H54 (cell line): ENCODE measurements at places on chromosomes 13 and 19.
A peak's percentile ranks its signal among the peaks of the same experiment; 100 is the strongest.

DNA sequence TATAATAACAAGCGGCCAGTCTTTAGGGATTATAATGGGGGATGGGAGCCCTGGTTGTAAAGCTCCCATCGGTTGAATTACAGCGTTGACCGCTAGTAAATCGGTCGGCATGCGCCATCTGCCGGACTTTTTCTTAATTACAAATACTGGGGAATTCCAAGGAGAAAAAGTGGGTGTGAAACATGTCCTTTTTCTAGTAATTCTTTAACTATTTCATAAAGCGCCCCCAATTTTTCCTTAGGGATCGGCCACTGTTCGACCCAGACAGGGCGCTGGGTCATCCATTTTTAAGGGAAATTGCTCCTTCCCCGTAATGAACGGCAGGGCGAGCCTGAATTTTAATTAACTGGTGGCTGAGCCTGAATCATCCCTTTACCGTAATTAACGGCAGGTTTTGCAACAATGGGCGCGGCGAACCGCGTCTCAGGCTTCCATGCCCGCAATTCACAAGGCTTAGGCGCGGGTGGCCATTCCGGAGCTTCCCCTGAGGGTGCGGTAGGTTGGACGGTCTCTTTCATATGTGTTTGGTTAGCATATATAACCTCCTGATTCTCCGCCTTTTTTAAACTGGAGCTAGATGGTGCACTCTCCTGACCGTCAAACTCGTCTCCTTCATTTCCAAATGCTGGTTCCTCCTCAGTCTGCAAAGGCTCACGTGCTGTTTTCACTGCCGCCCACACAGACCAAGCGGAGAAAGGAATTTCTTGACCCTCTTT lies 30.2 kb upstream of the EVI5L start:
- DNase-seq = peak; percentile 31

DNA sequence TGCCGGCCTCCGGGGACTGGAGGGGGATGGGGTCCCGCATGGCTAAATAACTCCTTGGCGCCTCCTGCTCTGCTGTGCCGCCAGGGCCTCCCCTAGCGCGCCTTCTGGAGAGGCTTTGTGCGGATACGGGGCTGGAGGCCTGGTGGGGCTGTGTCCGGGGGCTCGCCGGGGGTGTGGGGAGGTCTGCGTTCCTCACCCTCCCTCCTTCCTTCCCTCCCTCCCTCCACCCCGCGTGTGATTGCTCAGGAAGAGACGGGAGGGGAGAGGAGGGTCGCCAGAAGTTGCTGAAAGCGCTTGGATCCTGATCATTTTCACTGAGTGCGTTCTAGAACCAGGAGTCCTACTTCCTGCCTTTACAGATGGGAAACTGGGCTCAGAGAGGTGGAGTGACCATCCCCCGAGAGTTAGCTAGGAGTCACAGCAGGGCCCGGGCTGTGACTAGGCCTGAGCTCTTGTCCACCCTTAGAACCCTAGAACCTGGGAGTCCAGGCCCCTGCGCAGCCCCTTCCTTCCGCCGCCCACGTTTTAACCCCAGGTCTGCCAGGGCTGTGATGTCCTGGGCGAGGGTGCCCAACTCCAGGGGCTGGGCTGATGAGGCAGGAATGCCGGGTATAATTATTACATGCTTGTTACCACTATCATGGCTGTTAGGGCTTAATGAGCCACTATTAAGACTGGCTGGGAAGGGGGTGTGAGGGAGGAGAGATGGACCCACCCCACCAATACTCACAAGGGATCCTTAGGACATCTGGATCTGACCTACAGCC lies 782 bp upstream of the JUND start:
- DNase-seq = peak; percentile 55

- no peak for DNase-seq
These were observed at the start of gene P2RY11 for GRCh38 chr19:10111405-10111811. P2RY11 (plus strand) TSS chr19:10111693; CDS start chr19:10111722, 29 bp downstream.

DNA sequence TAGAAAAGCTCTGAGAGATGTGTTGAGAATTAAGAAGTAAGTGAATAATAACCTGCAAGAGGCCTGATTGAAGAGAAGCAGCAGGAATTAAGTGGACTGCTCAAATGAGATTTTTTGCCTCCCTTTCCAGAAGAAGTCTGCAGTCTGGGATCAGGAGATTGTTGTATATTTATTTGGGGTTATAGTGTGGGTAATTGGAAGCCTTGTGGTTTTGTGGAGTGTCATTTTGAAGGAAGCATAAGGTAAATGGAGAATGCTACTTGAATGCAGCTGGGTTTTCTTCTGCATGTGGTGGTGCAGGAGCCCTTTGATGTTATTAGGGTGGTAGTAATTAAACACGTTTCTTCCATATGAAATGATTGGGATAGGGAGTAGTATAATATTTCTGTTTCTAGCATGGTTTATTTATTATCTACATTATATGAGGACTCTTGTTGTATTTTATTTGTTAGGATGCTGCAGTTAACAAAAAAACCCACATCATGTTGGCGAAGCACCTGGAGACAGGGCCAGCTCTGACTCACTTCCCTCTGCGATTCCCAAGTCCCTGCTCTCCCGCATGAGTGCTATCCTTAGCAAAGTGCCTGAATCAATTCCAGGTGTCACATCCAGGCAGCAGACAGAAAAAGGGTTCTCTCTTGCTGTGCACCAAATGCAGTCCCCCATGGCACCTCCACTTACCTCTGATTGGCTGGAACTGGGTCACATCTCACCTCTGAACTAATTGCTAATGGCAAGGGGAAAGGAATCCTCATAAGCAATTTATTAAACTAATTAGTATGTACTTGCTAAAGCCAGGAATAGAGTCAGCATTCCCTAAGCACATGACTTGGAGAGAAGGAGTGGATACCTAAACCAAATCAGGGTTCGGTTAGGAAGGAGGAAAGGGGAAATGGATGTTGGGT lies 54.8 kb downstream of the DGKH start:
- DNase-seq = no peak

DNA sequence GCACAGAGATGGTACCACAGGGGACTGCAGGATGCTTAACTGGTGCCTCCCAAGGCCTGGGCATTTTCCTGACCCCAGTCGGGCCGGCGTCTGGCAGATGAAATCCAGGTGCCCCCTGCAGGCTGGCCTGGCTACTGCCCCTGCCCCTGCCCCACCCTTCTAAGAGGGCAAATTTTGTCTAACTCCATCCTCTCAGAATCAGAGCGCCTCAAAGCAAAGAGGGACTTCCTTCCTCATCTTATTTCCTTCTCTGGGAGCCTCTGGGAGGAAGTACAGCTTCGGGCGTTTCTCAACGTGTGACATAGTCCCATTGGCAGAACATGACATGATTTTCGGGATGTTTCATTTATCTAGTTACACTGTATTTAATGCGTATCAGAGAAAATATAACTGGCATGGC lies 2.7 kb downstream of the PRKACA start:
- no peak for DNase-seq

DNA sequence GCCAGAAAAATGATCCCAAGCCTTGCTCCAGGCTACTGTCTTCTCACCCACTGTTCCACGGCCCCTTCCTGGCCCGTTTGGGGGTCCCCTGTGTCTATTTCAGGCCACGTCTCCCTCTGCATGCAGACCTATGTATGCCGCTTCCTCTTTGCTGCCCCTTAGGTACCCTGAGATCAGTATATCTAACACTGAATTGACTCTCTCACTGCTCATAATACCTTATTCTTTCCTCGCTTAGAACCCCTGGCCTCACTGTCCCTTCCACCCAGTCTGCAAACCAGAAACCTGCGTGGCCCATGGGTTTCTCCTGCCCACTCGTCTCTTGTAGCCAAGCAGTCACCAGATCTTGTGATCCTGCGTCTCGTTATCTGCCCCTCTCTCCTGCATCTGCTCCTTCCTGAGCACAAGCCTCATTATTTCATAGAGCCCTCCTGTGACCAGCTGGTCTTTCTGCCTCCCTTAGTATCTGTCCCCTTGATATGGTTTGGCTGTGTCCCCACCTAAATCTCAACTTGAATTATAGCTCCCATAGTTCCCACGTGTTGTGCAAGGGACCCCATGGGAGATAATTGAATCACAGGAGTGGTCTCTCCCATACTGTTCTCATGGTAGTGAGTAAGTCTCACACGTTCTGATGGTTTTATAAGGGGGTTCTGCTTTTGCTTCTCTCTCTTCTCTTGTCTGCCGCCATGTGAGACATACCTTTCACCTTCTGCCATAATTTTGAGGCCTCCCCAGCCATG lies 109.0 kb upstream of the RNF113B start:
- no peak for DNase-seq

GRCh38 chr13:46712524-46712923 lies 84.4 kb downstream of the ESD start:
- no peak for DNase-seq

DNA sequence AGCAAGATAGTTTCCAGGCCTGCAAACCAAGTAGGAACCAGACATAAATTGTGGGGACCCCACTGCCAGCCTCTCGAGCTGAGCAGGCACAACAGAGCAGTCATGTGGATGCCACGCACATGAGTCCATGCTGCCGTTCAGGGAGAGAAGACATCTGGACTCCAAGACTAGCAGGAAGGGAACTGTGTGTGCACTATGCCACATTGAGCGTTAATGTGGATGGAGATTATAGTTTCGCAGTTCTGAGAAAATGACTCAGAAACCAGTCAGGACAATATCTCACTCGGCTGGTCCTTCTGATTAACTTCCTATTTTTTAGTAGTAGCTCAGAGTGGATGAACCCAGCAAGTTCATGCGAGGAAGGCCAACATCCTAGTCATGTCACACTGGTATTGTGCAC lies 124.9 kb downstream of the CRYL1 start:
- DNase-seq = no peak

GRCh38 chr19:45502111-45502510 lies 3.9 kb downstream of the PPM1N start:
- DNase-seq = no peak

DNA sequence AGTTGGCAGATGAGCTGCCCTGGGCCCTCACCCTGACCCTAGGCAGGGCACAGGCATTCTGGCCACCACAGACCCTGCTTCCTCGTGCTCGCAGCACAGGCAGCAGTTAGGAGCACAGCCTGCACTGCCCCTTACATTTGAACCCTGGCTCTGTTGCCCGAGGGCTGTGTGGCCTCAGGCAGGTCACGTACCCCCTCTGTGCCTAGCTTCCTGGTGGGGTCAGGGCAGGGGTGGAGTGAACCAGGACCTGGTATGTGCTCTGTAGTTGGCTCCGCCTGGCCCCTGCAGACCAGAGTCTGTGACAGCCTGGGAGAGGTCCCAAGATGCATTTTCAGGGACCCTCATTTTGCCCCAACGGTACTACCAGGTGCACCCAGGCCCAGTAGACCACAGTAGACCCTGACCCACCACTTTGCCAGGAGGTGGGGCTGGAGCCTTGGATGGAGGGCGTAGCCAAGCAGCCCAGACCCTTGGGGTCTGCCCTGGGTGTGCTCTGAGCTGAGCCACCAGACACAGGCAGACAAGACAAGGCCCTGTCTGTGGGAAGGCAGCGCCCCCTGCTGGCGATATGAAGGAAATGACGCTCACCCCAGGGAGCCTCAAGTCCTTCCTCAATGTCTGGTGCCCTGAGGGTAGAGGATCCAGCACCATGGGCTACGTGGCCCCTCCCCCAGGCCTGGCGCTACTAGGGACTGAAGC lies 9.1 kb downstream of the LYL1 start:
- DNase-seq = peak; percentile 97

DNA sequence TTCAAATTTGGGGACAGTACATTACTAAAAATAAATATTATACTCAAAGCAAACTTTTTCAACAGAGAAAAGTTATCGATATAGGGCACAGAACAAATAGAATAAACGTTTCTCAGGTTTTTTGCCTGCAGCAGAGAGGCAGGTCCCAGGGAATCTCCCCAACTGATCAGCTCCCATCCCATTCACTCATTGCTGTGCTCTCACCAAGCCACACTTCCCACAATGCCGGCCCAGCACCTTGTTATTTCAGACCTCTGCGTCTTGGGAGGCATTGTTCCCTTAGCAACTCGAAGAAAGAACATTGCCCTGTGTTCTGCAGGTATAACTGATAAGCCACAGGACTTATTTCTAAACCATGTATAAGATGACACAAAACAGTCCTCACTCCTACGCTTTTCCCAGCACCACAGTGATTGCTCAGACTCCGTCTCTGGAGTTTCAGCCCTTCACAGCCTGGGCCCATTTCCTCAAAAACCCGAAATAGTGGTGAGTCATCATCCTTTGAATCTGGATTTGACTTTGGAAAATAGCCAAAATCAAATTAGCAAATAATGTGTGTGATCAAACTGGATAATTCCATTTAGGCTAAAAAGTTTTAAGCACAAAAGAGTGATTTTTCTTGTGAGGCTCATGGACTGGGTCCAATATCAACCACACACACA lies 100.4 kb downstream of the DCLK1 start:
- no peak for DNase-seq

DNA sequence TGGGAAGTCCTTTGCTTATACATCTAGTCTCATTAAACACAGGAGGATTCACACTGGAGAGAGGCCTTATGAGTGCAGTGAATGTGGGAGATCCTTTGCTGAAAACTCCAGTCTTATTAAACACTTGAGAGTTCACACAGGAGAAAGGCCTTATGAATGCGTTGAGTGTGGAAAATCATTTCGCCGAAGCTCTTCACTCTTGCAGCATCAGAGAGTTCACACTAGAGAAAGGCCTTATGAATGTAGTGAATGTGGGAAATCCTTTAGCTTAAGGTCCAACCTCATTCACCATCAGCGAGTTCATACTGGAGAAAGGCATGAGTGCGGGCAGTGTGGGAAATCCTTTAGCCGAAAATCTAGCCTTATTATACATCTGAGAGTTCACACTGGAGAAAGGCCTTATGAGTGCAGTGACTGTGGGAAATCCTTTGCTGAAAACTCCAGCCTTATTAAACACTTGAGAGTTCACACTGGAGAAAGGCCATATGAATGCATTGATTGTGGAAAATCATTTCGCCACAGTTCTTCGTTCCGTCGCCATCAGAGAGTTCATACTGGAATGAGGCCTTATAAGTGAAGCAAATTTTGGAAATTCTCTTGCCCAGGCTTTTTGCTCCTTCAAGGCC lies 9.9 kb downstream of the ZNF586 start:
- no peak for DNase-seq

GRCh38 chr13:31000889-31001288 lies 68.4 kb downstream of the TEX26 start:
- DNase-seq = no peak

DNA sequence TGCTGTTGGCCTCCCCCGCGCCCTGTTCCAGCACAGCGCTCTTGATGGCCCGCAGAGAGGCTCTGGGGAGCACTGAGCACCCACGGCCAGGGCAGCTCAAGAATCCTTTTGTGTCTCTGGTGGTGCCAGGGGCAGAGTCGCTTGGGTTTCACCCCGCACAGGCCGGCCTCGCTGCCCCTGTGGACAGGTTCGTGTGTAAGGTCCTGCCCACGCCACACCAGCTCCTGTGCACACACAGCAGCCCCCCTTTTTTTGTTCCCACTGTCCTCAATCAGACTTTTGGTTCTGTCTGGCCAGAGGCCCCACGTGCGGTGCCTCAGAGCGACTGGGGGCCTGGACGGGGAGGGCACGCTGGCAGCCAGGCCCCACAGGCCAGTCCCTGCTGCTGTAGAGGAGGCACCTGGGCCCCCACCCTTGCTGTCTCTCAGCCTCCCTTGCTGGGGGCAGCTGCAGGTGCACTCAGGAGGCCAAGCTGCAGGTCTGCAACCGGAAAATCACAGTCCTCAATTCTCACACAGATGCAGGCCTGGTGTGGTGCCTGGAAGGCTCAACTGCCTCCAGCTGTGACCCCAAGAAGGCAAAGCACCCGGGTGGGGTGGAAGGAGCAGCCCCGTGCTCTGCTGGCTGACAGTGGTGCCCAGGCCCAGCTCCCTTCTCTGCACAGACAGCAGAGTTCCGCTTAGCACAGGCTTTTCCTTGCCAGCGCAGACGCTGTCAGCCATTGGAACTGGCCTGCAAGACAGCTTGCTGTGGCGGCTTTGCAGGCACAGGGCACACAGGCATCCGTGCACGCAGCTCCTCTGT lies 12.6 kb upstream of the F7 start:
- no peak for DNase-seq

GRCh38 chr19:45151821-45152503 lies 8.8 kb downstream of the NKPD1 start:
- no peak for DNase-seq

- peak; percentile 10 for DNase-seq
These were observed 479.2 kb upstream of the NBEA start for GRCh38 chr13:34462843-34463242.
